ENCODE measurements at places on chromosomes 1 and 21. TPM values are rescaled to one million over a fixed set of nuclear protein-coding genes. Genes with fewer than 3 reads are reported as not detected.

Gene LDLRAP1
- total RNA-seq, result 29.3 TPM

Gene KCNJ9
- not detected for total RNA-seq

Gene RGS1
- not detected for total RNA-seq

Gene TCHH
- total RNA-seq, result 0.04 TPM

Gene TAL1
- not detected for total RNA-seq

Gene HMGCL
- 30.0 TPM for total RNA-seq

Gene OR2T33
- not detected for total RNA-seq

Gene RHEX
- total RNA-seq, result not detected

Gene SIK1
- total RNA-seq, result 5.0 TPM

Gene ZNF695
- total RNA-seq, result 2.3 TPM

Gene PCSK9
- 265 TPM for total RNA-seq

Gene CNTN2
- not detected for total RNA-seq

Gene IFI16
- 78.3 TPM for total RNA-seq

Gene NBPF10
- 0.70 TPM for total RNA-seq

Gene AMPD1
- total RNA-seq, result not detected

Gene LDLRAD1
- not detected for total RNA-seq

Gene TBX19
- 0.15 TPM for total RNA-seq

Gene HOOK1
- total RNA-seq, result 5.0 TPM

Gene CACNA1E
- not detected for total RNA-seq

Gene CCDC185
- not detected for total RNA-seq

Gene EPHA8
- 0.04 TPM for total RNA-seq

Gene LCE2B
- not detected for total RNA-seq

Gene SH2D1B
- total RNA-seq, result not detected

Gene NME7
- 25.5 TPM for total RNA-seq

Gene FCRL4
- not detected for total RNA-seq

All from hair follicular keratinocyte (primary cell).